Endodermal cell (in vitro differentiated cells): ENCODE measurements at places on chromosomes 11 and 22. TPM values are rescaled to one million over a fixed set of nuclear protein-coding genes. Genes with fewer than 3 reads are reported as not detected.

Gene WNT7B
- total RNA-seq = not detected in 2 replicates

Gene TTC36
- total RNA-seq = 0.46 to 0.61 TPM (median 0.56 TPM) in 3 replicates

Gene MS4A2
- total RNA-seq = not detected in 2 replicates

GRCh38 chr22:31139866-31140716, at the start of gene PLA2G3:
PLA2G3 (minus strand) TSS chr22:31140508; CDS start chr22:31140354, 154 bp downstream.
- no peaks in the 10 kb centered on the region for H3K36me3 ChIP-seq
- no peaks in the 10 kb centered on the region for H3K4me1 ChIP-seq
- no peak within 1 kb of the TSS for H3K4me3 ChIP-seq
- H3K27ac ChIP-seq = peak within 1 kb of the TSS; percentile 83
- H3K27me3 ChIP-seq = no peaks in the 10 kb centered on the region
- DNase-seq = peak; percentile 99

DNA sequence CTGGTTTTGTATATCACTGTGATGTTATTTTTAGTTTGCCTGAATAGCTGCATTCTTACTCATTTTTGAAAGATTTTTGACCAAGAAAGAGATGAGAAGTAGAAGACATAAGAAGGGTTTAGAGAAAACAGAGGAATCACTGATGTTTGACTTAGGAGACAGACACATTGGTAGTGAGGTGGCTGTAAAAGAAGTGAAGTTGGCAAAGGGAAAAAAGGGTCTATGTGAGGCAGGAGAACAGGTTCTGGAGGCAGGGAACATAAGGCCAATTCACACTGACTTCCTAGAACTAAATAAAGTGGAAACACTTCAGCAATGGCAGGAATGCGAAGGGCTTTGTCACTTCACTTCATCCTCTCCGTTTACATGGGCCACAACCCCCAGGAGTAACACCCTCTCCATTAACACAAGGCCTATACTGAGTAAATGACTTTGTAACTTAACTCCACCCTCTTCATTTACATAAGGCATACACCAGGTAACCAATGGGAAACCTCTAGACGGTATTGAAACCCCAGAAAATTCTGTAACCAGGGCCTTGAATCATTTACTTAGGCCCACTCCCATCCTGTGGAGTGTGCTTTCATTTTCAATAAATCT, 36.5 kb downstream of the CTSC start:
- peaks cover 28% of the 10 kb centered on the region for H3K4me1 ChIP-seq
- H3K27ac ChIP-seq = no peak overlapping the region
- peak; percentile 83 for DNase-seq
- H3K27me3 ChIP-seq = no peaks in the 10 kb centered on the region
- H3K36me3 ChIP-seq = peaks cover 44% of the 10 kb centered on the region

GRCh38 chr11:113034576-113034975, 73.4 kb downstream of the NCAM1 start:
- H3K4me3 ChIP-seq = no peak overlapping the region
- no peaks in the 10 kb centered on the region for H3K36me3 ChIP-seq
- no peak for DNase-seq
- no peaks in the 10 kb centered on the region for H3K4me1 ChIP-seq
- no peak overlapping the region for H3K27ac ChIP-seq

Gene BIK
- 5.5 to 5.8 TPM (median 5.6 TPM) in 3 replicates for total RNA-seq

DNA sequence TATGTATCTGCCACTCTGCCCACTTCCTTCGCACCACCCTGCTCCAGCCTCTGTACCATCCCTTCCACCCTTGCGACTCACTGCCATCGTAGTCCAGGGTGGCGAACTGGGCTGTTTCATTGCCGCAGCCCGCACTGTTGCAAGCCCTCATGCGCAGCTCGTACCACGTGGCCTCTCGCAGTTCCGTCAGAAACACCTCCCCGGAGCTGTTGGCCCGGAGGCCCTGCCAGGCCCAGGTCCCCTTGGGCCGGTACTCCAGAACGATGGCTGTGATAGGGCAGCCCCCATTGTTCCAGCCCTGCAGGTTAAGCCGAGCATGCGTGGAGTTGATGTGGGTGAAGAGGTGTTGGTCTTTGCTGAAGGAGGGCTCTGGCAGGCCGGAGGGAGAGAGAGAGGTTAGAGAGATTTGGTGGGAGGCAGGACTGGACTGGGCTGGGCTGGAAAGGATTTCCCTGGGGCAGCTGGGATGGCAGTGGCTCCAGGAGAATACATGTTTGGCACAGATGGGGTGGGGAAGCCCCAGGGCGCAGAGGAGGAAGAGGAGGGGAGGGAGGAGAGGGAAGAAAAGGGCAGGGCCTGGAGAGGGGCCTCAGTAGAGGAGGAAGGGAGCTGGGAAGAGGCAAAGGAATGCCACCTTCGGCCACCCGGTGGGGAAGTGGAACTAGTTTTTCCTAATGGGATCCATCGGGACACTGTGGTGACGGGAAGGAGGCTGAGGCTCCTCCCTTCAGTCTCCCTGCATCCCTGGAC, 109.6 kb downstream of the CEP164 start:
- no peaks in the 10 kb centered on the region for H3K4me1 ChIP-seq
- peaks cover 9% of the 10 kb centered on the region for H3K27me3 ChIP-seq
- H3K27ac ChIP-seq = no peak overlapping the region
- no peak overlapping the region for H3K4me3 ChIP-seq
- no peaks in the 10 kb centered on the region for H3K36me3 ChIP-seq

Gene APOL4
- total RNA-seq = not detected in 2 replicates

- no peaks in the 10 kb centered on the region for H3K4me1 ChIP-seq
- peak overlapping the region; percentile 43 for H3K4me3 ChIP-seq
- peak; percentile 75 for DNase-seq
- no peaks in the 10 kb centered on the region for H3K27me3 ChIP-seq
These were observed 10.7 kb upstream of the MTMR3 start for GRCh38 chr22:29872144-29872893.

Gene BDNF
- total RNA-seq = 0.33 and 0.36 TPM in 2 replicates

DNA sequence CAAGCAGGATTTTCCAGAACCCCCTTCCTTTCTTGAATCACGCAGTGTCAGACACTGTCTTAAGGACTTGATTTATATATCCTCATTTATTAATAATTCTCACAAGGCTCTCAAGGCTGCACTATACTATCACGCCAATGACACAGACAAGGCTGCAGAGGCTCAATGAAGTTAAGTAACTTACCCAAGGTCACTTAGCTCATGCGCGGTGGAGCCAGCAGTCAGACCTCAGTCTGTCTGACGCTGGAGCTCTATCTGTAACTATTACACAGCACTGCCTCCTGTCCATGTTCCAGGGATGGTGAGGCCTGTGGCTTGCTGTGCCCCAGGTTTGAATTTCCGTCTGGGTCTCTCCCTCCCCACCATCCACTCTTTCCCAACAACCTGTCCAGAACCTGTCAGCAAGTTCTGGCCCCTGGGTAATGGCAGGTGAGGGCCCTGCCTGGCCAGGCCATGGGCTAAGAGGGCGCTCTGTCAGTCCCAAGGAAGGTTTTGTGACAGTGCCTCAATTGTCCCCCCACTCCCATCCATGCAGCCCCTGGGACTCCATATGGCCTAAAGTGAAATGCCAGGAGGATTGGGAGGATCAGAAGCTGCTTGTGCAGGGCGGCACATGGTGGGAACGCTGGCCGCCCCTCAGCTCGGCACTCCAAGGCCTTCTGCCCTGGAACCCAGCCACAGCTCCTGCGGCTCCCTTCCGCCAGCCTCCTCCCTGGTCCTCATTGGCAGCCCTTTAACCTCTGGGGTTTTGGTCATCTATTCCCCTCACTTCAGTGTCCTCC, 8.6 kb downstream of the KCNC1 start:
- peaks cover 6% of the 10 kb centered on the region for H3K27me3 ChIP-seq
- H3K36me3 ChIP-seq = no peaks in the 10 kb centered on the region
- H3K4me3 ChIP-seq = no peak overlapping the region
- DNase-seq = no peak
